ENCODE measurements at places on chromosomes 1 and 21.

DNA sequence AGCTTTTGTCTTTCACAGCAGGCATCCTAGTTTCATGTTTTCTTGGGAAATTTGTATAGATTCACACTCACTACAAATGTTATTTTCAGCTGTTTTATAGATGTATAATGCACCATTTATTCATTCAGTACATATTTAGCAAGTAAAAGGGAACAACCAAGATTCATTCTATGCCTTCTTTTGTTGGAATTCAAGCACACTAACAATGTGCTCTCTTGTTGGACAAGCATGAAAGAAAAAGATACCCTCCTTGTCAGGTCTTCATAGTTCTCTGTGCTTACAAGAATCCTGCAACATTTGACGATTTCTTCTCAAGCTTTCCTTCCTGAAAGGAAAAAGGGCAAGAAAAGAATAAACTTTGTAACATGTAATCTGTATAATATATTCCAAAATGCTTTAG is 456.0 kb downstream of the USP25 start:
- DNase-seq: no peak

DNA sequence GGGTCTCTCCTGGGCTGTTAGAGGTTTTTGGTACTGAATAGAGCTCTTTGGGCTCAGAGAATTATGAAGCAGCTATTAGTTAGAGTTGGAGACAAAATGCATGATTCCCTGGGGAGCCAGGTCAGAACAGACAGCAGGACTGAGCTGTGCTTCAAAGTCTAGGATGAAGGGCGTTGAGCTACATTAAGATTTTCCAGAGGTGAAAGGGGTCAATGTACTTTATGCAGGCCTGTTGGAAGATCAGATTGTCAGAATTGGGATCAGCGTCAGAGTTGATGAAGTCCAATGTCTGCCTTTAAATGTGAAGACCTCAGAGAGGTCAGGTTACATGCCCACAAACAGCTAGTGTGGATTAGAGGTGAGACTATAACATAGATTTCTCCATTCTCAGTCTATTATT is 53.8 kb downstream of the RGS5 start:
- DNase-seq: no peak

DNA sequence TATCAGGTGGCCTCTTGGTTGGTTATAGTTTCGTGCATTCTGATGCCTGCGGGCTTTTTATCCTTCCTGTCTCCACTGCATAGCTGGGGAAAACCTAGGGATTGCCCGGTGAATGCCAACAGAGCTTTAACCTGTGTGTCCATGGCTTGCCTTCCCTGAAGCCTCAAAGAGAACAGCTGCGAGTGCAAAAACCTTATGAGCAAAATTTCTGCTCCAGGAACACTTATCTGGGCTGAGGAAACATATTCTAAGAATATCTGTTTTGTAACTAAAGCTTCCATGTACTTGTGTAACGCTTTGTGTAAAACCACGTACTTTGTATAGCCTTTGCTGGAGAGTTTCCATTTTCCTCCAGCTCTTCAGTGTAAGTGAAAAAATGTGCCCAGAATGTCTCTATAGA is 7.2 kb downstream of the CNST start:
- DNase-seq: peak; percentile 68

DNA sequence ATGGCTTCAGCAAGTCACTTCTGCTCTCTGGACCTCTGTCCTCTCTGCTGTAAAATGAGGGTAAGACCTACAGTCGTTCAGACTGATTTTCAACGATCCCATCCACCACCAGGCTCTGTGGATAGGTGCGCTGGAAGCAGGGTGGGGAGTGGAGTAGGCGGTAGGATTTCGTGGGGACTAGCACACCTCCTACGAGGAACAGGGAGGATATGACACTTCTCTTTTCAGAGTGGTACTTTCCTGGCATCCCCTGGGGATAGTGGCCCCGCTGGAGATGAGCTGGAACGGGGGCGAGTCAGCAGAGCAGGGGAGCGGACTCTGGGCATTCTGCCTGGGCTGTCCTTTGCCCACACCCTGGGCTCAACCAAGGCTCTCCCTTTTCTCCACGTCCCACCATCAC is 17.7 kb downstream of the ETNK2 start:
- DNase-seq: no peak

GRCh38 chr21:41147096-41147978 is 20.6 kb upstream of the BACE2 start:
- peak; percentile 22 for DNase-seq

DNA sequence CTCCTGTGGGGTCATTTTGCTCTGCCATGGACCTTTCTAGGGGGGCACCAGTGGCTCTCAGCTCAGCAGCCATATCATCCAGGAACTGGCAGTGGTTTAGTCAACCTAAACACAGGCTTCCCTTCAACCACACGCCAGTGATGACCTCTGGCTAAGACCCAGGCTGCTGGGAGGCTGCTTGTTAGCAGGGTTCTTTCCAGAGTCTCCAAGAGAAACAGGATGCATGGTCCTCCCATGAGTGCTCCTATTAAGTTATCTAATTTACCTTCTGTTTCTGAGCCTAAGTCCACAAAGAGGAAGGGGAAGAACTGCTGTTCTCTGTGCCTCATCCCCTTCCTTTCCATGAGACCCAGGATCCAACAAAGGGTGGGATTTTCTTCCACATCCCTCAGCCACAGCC is 137.3 kb upstream of the PLXNA2 start:
- no peak for DNase-seq

- DNase-seq: no peak
Measured at GRCh38 chr1:188689542-188689941, 1788.1 kb downstream of the BRINP3 start.

- DNase-seq: peak; percentile 17
Measured at GRCh38 chr1:220906561-220907334, 27.5 kb downstream of the HLX start.

All from hematopoietic multipotent progenitor cell treated with erythropoietin and hydrocortisone succinate and interleukin-3 and kit ligand, for 4 days (in vitro differentiated cells).